ENCODE measurements at places on chromosomes 16 and 17. TPM values are rescaled to one million over a fixed set of nuclear protein-coding genes. Genes with fewer than 3 reads are reported as not detected.
A peak's percentile ranks its signal among the peaks of the same experiment; 100 is the strongest.

DNA sequence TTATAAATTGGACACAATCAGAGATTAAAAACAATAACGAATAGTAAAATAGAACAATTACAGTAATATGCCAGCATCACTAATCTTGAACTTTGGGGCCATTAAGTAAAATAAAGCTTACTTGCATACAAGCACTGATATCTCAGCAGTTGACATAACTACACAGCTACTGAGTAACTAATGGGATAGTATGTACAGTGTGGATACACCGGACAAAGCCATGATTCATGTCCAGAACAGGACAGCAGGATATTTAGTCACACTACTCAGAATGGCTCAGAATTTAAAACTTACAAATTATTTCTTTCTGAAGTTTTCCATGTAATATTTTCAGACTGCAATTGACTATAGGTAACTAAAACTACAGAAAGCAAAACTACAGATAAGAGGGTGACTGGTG is 427.5 kb downstream of the CDH13 start:
- no peak for DNase-seq

DNA sequence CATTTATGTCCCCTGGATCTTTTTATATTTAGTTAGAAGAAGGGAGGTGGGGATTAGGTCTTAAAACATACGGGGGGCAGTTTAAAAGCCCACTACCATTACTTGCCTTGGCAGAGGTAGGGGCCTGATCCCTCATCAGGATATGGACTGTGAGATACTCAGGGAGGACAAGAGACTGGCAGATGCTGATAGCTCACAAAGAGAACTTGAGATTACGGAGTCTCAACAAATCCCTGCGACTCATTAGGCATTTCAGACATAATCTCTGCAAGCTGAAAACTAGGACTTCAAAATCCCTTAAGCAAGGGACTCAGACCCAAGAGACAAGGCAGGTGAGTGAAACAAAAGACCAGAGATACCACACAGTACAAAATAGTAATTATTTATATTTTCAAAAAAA is 23.2 kb downstream of the NXPH3 start:
- DNase-seq = no peak

Gene CCL4L2
- total RNA-seq = not detected

DNA sequence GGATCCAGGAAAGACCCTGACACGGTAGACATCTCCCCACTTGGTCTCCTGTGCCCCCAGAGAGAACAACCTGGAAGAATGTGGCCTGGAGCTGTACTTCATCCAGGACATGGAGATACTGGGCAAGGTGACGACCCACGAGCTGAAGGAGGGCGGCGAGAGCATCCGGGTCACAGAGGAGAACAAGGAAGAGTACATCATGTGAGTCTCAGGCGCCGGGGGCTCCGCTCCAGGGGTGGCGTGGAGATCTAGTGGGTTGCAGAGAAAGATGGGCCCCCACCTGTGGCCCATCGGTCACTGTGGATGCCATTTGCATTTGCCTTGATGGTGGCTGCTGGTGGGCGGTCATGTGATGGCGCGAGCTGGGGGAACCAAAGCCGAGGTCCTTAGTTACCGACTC is 14.9 kb upstream of the CLEC18A start:
- DNase-seq = no peak

GRCh38 chr16:3640632-3641501 is 13.6 kb upstream of the DNASE1 start:
- no peak for DNase-seq

Gene DNAI2
- 0.27 TPM for total RNA-seq

- no peak for DNase-seq
Observed at GRCh38 chr17:39533891-39534290, 72.6 kb downstream of the CDK12 start.

GRCh38 chr17:17570140-17570797 is 21.2 kb downstream of the PEMT start:
- DNase-seq = no peak

- DNase-seq = no peak
Observed at GRCh38 chr16:71781741-71782140, 26.9 kb downstream of the AP1G1 start.

GRCh38 chr17:17443173-17443572 is 33.6 kb upstream of the MED9 start:
- no peak for DNase-seq

- DNase-seq = peak; percentile 70
Observed at GRCh38 chr16:30896889-30897733, 697 bp downstream of the CTF1 start.

GRCh38 chr17:50329716-50330115 is 16.2 kb upstream of the XYLT2 start:
- DNase-seq = no peak

Gene NPIPB13
- total RNA-seq = 1.9 TPM

Gene MPP2
- 0.81 TPM for total RNA-seq

Gene CCL2
- under 0.01 TPM for total RNA-seq

DNA sequence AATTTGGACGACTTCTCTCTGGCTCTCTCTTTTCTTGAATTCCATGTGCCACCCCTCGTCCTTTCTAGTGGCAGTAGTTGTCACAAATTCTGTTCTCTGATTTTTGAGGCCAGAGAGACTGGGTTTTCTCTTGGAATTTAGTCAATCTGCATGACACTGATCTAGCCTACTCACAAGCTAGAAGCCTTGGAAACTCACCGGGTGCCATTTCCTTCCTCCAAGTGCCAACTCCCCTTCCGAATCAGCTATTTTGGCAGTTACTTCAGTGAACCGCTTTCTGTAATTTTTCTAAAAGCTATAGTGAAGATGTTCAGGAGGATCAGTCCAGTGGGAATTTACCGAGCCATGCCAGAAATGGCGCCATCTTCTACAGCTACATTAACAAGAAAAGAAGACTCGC is 228.9 kb downstream of the PMP22 start:
- no peak for DNase-seq

Gene HOXB1
- not detected for total RNA-seq

DNA sequence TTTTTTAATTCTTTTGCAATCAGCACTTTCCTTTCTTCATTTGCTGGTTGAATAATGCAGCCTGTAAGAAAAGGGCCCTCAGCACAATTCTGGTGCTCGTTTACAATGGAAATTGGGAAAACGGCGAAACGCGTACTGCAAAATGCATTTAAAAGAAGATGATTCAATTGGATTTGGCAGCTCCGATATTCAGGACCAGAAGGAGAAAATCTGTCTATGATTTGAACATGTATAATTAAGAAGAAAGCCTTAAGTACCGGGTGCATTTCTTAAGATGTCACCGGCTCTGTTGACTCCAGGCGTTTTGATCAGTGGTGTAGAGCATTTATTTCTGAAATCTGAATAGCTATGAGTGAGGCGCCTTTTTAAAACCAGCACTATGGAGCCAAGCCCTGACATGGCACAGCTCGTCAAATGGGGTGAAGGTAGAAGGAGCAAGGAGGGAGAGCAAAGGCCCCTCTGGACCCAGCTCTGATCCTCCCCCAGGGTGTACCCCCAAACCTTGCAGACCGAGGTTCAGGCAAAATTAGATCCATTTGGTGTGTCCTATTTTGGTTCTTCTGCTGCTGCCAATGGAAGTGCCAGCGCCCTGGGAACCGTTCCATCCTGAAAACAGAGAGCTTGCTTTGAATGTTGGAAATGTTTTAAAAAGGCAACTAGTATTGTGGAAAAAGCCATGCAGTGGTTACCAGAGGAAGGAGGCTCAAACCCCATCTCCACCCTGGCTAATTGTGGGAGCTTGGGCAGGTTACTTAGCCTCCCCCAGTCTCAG is 161.4 kb upstream of the RPL38 start:
- DNase-seq = no peak

Gene MMP28
- 33.4 TPM for total RNA-seq

Gene CBX8
- 4.0 TPM for total RNA-seq

DNA sequence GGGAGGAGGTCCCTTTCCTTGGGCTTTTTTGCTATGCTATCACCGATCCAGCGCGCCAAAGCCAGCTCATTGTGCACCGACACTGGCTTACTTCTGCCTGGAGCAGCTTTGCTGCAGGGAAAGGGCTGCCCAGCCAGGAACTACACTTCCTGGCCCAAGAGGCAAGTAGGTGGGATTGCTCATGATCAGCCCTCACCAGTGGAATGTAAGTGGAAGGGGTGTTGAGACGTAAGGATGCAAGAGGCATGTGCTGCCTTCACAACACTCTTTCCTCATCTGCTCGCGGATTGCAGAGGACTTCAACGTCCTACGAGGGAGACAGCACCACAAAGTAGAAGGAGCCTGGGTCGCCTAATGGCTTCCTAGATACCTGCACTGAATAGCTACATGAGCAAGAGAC is 104.3 kb upstream of the FOXF1 start:
- DNase-seq = no peak

DNA sequence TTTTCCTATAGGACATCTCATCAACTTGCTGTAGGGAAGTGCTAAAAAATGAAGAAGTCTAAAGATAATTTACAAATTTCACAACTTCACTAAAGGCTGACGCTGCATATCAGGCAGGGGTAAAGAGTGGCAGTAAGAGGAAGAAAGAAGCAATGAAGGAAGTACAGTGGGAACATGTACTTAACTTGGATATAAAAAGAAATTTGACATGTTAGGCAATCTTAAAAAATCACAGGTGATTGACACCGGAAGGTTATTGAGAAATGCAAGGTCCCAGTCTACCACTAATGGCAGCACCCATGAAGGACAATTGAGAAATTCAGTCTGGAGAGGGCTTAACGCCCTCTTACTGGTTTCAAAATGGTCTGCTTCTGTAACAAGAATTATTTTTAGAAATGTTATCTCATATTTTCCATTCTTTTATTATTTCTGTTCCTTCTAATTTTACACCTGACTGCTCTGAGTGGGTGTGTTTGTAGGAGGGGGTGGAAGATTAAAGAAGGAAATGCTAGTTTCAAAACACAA is 358.1 kb downstream of the KCNJ2 start:
- peak; percentile 37 for DNase-seq

Gene SEZ6L2
- total RNA-seq = 1.3 TPM

DNA sequence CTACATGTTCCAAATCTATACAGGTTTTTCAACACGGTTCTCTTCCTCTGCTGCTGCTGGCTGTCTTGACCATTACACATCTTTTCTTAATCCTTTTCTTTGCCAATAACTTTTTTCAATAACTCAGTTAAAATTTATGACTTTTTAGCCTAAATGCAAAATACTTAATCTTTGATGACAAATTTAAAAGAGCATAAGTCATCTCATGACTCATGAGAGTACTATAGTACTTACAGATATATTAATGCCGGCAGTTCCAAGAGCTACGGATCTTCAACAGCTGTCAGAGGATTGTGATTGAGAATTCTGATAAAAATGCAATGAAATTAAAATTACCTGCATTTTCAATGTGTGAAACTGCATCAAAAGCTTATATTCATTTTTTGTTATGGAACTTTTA is 105.5 kb downstream of the KPNA2 start:
- DNase-seq = no peak

Gene TMEM97
- total RNA-seq = 17.8 TPM

Gene BCO1
- total RNA-seq = under 0.01 TPM

- no peak for DNase-seq
Observed at GRCh38 chr17:40540448-40540847, 24.8 kb downstream of the CCR7 start.

DNA sequence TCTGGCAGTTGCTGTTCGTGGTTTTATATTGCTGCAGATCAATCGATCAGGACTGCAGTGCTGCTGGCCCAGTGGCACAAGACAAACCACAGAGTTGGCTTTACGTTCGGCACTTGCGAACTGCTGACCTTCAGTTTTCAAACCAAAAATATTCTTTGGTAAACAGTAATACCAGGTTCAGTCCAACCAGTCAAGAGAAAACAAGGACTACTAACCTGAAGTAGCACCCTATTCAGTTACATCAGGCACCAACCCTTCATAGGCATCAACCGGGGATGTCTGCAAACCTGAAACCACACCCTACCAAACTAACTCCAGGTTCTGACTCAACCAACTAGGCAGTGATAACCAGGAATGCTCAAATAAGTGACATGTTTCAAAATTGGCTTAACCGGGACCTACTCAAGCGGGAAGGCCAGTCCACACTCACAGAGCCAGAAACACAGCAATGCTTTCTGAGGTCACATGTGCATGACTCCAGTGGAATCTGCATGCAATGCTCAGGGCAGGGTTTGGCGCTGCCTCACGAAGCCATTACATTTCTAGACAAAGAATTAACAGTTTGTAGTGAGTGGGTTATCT is 91.1 kb downstream of the SMG6 start:
- no peak for DNase-seq

DNA sequence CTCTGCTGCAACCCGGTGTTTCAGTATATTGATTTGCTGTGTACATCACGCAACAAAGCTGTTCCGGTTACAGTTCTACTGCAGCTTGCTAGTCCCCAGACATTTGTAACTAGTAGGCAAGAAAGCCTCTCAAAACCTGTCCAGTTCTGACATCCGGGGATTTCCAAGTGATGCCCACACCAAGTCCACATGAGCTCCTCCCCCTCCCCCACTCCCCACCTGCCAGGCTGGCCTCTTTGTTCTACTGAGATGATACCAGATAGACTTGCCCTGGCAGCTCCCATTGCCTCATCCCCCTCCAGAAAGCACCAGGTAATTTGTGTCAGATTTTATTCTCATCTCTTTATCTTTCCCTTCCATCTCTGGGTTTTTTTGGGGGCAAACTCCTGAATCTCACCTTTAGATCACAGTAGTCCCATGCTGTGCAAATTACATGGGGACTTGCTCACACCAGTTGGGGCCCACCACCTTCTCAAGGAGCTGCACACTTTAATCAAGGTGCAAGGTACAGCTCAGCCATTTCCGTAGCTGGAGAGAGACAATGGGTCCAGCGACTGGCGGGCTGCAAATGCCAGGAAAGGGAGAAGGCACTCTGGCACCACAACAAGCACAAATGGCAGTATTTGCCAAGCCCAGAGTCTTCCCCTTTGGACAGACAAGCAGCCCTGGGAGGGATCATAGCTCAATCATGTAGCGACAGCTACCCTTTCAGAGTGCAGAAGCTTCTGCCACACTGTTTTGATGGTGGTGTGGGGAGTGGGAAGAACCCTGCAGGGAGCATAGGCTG is 183.1 kb downstream of the CYLD start:
- no peak for DNase-seq

- DNase-seq = peak; percentile 77
Observed at GRCh38 chr17:3003296-3004149, 59.9 kb downstream of the OR1D5 start.

- no peak for DNase-seq
Observed at GRCh38 chr17:66200685-66201092, 8.8 kb upstream of the CEP112 start.
